Upper lobe of left lung (tissue), 6 donors: ENCODE measurements at places on chromosomes 2 and 18. TPM values are rescaled to one million over a fixed set of nuclear protein-coding genes. Genes with fewer than 3 reads are reported as not detected.

TSHZ1 gene
- total RNA-seq: 16.5 TPM

TPO gene
- not detected for total RNA-seq

CRYBA2 gene
- not detected for total RNA-seq

DNA sequence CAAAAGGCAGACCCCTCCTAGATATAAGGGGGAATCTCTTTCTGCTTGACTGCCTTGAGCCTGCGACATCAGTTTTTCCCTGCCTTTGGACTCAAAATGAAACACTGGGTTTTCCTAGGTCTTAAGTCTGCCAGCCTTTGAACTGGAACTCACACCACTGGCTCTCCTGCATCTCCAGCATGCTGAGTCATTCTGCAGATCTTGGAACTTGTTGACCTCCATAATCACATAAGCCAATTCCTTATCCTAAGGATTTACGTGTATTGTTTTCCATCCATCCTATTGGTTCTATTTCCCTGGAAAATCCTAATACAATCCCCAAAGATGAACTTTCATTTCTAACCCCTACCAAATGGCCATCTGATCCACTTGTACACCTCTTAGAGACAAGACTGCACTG lies 88.0 kb downstream of the AFF3 start:
- H3K27ac ChIP-seq: no peak overlapping the region
- no peaks in the 10 kb centered on the region for H3K27me3 ChIP-seq
- H3K4me1 ChIP-seq: peaks cover 4% of the 10 kb centered on the region
- H3K4me3 ChIP-seq: no peak overlapping the region

GRCh38 chr2:146004462-146004861 lies 1484.5 kb upstream of the ZEB2 start:
- no peaks in the 10 kb centered on the region for H3K36me3 ChIP-seq
- no peak for DNase-seq
- no peak overlapping the region for H3K4me3 ChIP-seq
- no peak overlapping the region for H3K27ac ChIP-seq

- no peak overlapping the region for H3K4me3 ChIP-seq
- no peak for DNase-seq
- H3K27ac ChIP-seq: no peak overlapping the region
- H3K27me3 ChIP-seq: no peaks in the 10 kb centered on the region
Measured at GRCh38 chr18:27717816-27718215, 459.1 kb downstream of the CDH2 start.

DNA sequence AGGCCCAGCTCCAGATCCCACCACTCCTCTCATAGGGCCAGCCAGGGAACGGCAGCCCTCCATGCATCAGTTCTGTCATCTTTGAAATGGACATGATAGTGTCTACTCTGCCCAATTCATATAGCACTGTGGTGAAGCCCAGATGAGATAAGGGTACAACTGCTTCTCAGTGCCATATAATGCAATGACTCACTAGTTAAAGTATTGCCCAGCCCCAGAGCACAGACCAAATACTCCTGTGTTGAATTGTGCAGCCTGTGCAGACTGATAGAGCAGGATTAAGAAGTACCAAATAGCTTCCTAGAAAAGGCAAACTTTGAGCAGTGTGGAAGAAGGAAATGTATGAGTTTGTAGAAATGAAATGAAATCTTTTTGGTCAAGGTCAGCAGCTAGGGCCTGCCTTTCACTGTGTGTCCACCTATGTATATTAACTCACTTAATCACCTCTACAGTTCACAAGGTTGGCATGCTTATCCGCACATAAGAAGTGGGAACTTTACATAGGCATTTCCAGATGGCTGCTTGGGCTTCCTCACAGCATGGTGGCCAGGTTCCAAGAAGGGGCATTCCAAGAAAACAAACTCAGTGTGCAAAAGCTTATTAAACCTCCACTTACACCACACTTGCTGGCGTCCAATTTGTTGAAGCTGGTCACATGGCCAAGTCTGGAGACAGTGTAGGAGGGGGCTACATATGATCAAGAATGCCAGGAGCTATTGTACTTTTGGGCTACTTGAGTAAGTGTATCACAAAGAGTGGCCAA lies 102.8 kb upstream of the COPS8 start:
- H3K36me3 ChIP-seq: no peaks in the 10 kb centered on the region
- H3K4me1 ChIP-seq: peaks cover 13% of the 10 kb centered on the region
- no peak for DNase-seq

- no peaks in the 10 kb centered on the region for H3K27me3 ChIP-seq
- H3K4me1 ChIP-seq: peaks cover 14% of the 10 kb centered on the region
- peak overlapping the region; percentile 92 for H3K27ac ChIP-seq
- no peaks in the 10 kb centered on the region for H3K36me3 ChIP-seq
Measured at GRCh38 chr2:70994009-70994698, 519 bp downstream of the TEX261 start.
